Lower lobe of right lung (tissue), 2 donors: ENCODE measurements at places on chromosomes 11 and 22.

DNA sequence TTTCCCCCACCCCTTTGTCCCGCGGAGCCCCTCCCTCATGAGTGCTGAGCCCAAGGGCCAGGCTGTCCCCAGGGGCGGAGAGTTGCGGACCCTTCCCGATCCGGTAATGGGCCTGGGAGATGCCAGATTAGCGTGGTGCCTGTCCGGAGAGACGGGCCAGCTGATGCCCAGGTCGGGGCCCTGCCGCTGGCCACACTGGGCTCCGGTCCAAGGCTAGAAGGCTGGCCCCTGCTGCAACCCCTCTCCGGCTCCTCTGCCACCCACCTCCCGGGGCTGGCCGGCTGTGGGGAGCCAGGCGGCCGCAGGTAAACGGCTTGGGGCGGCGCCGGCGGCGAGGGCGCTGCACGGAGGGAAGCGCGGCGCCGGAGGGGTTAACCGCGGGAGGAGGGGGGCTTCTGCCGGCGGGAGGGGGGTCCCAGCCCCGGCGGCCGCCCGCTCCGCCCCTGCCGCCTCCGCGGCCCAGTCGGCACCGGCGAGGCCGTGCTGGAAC, at the start of gene KCNK4:
TSS of gene KCNK4 (plus strand) at position 41 of the 490 bp plus-strand sequence. CDS start 1,717 bp downstream, outside the sequence.
- no peak for DNase-seq

GRCh38 chr11:117612177-117612576, 184.8 kb downstream of the DSCAML1 start:
- DNase-seq: no peak

DNA sequence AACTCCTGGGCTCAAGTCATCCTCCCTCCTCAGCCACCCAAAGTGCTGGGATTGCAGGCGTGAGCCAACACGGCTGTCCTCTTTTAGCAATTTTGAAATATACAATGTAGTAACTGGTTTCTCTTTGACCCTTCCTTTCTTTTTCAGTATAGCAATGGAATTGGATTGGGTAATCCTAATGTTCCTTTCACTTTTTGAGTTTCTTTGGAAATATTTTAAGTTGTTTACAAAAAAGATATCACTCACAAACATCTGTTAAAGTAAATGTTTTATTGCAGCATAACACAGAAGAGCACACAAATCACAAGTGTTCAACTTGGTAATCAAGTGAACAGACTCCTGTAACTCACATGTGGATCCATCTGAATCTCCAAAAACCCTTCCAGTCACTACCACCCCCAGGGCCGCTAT, 44.6 kb upstream of the EP300 start:
- no peak for DNase-seq

DNA sequence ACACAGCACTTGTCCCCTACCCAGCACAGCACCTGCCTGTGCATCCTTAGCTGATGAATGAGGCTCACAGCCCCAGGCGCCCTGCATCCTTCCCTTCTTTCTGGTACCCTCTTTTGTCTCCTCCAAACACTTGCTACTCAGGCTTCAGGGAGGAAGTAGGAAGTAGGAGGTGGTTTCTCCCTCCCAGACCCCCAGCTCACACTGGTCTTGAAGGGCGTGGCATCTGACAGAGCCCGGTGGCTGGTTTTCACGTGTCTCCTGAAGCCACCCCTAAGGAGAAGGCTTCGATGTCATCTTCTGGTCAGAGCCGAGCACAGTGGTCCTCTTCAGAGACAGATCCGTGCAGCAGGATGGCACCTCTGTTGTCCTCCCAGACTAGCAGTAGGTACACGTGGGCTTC, 109.8 kb downstream of the PTPRJ start:
- no peak for DNase-seq

GRCh38 chr11:65915821-65916251, 3.0 kb downstream of the C11orf68 start:
- DNase-seq: peak; percentile 69

GRCh38 chr11:130314750-130315285, at the start of gene ZBTB44:
Gene ZBTB44, minus strand, starts transcription at chr11:130314917. Its CDS starts 53,044 bp downstream, at chr11:130261873.
- peak; percentile 93 for DNase-seq

DNA sequence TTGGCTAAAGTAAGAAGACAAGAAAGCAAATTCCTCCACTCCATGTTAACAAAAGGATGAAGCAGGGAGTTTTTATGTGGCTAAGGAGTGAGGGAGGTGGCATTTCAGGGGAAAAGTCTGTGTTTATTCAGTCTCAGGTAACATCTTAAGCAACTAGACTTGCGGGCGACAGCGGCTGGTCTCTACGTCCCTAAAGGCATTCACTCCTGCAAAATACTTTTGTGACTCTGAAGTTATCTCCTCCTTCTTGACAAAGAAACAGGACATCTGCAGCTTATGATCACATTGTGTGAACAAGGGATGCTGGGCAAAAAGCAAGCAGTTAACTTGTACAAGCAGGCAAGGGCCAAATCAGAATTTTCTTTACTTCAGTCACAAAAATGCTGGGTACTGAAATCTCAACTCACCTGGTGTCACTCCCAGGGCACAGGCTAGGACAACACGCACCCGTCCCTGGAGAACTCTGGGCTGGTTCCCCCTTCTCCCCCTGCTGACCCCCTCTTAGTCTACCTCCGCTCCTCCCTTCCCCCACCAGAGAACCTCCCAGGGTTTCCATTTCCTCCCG, 38.3 kb downstream of the IGLL5 start:
- DNase-seq: no peak
